ENCODE measurements at places on chromosomes 2 and 18.

GRCh38 chr2:149466635-149467034, 120.9 kb downstream of the MMADHC start:
- DNase-seq, result no peak

- DNase-seq, result no peak
Observed at GRCh38 chr18:31610286-31611205, 18.9 kb downstream of the TTR start.

GRCh38 chr2:88296247-88296646, 126.1 kb downstream of the THNSL2 start:
- no peak for DNase-seq

GRCh38 chr2:101942851-101943250, 48.9 kb upstream of the IL1R2 start:
- DNase-seq, result no peak

DNA sequence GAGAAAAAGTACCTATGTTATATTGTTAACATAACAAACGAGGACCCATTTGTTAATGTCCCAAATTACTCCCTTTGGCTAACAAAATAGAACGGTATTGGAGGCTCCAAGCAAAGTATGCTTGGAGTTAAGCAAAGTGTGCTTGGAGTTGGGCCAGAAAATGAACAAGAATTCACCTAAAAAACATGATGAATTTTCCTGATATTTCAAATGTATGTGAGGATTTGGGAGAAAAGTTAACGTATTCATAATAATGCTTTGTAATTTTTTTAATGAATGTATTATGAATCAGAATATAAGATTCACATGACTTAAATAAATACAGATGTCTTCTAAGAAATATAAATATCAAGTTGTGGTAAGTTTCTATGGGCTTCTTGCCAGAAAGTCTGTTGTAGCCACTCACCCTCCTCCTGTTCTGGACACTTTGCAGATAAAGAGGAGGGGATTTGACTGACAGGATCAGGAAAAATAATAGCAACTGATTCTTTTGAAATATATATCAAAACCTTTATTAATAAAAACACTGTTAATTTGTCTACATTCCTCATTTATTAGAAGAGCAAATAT, 423.7 kb upstream of the MMADHC start:
- no peak for DNase-seq

DNA sequence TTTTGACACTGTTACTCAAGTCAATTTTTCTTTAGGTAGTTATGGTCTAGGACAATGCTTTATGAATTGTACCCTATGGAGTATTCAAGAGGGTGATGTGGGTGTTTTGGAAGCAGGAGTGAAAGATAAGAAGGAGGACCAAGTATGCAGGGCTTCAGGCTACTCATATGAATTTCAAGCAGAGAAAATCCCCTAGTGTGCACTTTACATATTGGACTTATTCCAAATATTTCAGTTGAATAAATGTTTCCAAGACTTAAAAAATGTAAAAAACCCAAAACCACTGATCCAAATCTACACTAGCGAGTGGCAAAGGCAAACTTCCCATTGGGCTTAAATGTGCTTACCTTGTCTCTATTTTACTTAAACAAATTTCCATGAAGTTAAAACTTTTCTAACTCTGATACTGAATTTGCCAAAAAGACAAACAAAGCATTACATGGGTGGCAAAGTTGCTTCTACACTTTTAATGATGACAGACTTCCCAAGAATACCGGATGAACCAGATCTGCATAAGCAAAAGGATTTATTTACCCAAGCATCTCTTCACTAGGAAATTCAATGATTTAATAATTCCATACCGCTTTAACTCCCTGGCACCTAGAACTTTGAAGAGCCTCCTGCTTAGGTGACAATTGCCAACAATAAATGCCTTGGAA, 1233.5 kb upstream of the NXPH2 start:
- DNase-seq, result no peak

DNA sequence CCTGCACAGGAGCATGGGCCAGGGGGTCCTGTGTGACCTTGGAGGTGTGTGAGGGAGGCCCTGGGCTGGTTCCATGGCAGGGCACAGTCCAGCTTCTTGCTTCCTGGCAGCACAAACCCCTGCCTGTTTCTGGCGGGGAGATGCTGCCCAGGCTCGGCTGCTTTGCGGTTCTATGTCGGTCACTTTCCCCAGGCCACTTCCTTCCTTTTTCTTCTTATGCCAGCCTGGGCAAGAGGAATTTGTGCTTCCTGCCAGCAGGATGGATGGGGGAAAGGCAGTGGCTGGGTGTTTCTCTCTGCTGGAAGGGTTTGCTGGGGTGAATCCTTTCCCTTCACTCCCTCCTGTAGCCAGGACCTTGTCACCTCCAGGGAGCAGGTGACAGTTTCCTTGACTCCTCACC, 24.3 kb downstream of the ASAP2 start:
- no peak for DNase-seq

DNA sequence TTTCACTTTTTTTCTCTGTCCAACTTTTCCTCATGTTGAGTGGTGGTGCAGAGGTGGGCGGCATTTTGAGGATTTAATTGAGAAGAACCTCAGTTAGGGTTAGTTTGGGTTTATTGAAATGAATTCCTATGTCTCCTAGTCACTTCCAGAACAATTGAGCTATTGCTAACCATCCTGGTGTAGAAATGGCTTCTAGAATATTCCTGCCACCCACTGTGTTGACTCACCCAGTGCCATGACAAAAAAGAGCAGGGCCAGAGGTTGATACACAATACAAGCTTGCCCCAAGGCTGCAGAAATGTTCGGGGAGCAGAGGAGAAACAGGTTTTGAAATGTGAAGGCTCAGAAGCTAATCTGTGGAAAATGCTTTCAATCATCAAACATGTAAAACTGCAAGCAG, 167.1 kb upstream of the TRIB2 start:
- no peak for DNase-seq

DNA sequence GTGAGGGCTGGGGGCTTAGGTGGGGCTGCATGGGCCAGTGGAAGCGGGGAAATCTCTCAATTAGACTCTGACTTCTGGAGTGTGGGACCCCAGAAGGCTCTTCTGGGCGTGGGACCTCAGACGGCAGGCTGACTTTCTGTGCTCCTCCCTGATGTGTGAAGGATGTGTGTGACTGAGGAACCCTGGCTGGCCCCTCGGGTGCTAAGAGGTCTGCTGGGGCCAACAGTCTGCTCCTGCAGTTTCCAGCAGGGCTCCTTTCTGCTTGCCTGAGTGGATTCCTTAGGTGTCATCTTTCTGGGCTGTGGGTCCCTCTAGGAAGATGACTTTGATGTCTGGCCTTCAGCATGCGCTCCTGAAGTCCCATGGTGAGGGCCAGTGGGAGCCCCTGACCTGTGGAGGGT, 167.5 kb downstream of the DYSF start:
- no peak for DNase-seq

GRCh38 chr2:172978063-172978383, 97.6 kb upstream of the MAP3K20 start:
- no peak for DNase-seq

DNA sequence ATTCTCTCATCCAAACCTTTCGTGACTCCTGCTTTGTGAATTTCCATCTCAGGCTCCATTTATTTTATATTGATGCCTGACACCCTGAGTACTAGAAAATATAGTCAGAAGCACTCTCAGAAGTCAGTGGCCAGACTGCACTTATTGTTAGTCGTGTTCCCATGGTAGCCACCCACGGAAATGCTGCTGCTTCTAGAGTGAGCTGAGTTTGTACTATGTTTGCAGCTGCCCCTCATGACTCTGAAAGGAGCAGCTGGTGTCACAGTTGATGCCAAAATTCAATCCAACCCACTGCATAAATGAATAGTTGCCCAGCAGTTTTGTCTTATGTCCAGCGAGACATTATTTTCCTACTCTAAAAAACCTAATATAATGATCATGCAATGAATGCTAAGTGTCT, 265.2 kb upstream of the SPHKAP start:
- DNase-seq, result no peak

GRCh38 chr2:83006961-83007360, 1452.1 kb downstream of the SUCLG1 start:
- DNase-seq, result no peak

DNA sequence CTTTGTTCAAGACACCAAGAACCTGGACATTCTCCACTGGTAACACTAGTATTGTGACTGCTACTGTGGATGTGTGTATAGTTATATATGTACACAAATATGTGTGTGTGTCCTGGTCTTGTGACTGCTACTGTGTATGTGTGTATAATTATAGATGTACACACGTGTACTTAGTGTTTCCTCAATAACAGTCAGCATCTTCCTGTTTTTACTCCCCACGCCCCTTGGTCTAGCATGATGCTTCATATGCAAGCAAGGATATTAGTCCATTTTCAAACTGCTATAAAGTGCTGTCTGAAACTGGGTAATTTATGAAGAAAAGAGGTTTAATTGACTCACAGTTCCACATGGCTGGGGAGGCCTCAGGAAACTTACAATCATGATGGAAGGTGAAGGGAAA, 802.7 kb downstream of the RNF144A start:
- no peak for DNase-seq

DNA sequence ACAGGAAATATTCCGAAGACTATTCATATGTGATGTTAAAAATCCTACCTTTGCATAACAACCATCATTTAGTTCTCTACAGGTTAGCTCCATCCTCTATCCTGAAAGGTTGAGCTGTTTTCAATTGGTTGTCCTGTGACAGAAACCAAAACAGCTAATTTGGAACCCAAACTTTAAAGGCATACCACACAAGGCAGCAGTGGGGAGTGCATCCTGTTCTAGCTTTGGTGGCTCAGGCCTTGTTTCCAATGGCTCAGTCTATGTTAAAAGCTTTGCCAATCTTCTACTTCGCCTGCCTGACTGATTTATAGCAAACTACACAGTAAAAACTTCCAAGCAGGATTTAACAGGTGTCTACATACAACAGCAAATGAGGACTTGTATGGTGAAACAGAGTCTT, 3.2 kb downstream of the CD226 start:
- no peak for DNase-seq

GRCh38 chr2:1690056-1690775, 54.1 kb downstream of the PXDN start:
- DNase-seq, result no peak

DNA sequence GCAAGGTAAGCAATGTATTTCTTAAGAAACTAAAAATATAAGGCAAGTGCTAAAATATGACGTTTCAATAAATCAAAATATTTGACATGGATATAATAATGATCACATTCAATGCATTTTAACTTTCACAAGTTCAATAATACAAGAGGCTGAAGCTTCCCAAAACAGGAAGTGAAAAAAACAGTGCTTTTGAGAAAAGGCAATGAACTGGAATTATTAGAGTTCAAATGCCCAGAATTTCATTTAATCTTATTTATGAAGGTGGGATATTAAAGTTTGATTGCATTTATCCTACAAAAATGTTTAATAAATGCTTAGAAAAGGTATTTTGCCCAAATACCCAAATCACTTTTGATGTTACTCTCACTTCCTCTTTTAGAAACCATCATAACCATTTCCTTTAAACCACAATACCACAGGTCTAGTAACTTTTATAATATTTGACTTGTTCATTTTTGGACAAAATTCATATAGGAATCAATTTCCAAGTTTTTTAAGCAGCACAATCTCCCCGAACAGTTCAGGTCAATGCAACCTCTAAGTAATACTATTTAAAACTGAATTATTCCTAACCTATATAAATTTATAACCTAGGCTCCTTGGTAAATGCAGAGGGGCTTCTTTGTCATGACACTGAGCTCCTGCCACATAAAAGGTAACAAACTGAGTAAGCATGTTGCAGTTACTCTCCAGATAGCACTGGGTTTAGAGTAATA, 2.1 kb downstream of the NCKAP1 start:
- DNase-seq, result no peak

- no peak for DNase-seq
Observed at GRCh38 chr2:10588931-10589330, 100.8 kb downstream of the NOL10 start.
